ENCODE measurements at places on chromosomes 5 and 9.

GRCh38 chr9:128081056-128081455 lies 13.0 kb downstream of the SLC25A25 start:
- no peak for DNase-seq

DNA sequence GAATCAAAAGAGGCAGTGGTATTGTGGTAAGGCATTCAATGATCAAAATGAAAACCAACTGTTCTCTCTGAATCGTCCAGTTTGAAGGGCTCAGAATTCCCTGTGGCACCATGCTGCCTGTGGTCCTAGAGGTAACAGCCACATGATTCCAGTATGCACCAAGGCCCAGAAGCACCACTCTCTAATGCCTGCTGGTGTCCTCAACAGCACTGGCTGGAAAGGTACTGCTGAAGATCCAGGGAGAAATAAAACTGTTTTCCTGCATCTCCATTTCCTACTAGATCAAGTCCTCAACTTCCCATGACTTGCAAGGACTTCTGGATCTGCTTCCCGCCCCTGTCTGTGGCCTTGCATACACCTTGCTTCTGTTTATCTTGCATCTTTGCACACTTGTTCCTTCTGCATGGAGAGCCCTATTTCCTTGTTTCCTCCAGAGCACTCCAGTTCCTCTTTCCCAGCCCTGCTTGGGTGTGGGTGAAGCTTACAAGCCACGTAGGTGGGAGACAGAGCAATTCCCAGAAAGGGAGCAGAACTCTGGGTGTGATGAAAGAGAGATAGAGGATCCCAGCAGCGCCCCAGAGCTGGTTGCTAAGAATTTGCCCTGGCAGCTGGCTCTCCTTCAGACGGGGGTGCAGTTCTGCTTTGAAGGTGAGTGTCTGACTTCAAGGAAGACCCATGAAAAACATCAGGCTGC lies 41.0 kb upstream of the EQTN start:
- DNase-seq = no peak

- DNase-seq = no peak
Measured at GRCh38 chr9:10134266-10134665, 478.5 kb downstream of the PTPRD start.

DNA sequence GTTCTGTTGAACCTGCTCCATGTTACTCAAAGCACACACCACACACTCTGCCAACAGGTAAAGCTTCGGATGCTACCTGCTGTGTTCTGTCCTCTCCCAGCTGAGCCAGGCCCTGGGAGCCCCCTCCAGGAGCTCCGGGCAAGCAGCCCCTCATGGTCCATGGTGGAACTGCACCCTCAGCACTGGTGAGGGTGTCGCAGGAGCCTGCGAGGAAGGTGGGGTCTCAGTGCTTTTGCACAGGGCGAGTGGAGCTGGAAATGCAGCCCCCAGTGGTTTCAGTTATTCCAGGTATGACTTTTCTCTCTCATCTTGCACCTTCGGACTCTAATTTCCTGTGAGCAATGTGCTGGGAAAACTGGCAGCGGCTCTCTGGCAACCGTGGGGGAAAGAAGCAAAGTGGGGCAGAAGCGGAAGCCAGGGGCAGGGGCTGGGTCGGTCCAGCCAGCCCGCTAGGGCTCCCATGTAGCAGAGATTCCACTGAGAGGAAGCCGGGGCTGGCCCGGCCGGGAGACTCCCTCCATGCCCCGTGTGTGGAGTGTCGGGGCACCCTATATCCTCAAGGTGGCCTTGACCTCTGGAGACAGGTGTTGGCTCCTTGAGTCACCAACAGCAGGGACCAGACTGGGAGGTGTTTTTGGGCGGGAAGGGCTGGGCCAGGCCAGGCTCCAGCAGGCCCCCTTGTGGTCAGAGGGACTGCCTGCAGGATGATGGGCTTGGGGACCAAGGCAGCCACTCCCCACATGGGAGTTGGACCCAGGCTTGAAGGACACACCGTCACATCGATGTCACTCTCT lies 75.6 kb upstream of the PRSS3 start:
- DNase-seq = peak; percentile 51

DNA sequence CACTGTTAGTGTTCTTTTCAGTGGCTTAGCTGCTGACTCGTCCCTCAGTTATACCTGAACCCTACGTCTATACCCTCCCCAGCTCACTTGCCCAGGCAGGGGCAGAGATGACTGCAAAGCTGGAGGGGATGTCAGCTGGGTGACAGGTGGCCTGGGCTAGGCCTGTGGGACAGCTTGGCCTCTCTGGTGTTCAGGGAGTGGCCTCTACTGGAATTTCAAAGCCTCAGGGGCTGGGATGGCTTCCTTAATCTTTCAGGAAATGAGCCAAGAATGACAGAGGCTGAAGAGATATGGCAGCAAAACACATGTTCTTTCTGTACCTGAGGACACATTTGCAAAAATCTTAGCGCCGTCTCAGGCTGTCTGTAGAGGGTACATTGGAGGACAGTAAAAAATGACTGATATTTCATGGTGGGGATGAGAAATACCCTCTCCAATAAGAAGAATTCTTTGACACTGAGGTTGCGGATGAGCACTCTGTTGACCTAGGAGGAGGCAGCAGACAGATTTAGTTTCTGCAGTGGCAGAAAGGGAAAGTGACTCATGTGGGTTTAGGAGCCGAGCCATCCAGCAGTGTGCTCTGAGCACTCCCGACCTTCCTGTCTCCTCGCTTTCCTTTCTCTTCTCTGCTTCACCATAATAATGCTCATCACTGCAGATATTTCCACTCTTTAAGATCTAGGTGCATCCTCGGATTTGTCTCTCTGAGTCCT lies 54.4 kb downstream of the ENTREP1 start:
- no peak for DNase-seq

DNA sequence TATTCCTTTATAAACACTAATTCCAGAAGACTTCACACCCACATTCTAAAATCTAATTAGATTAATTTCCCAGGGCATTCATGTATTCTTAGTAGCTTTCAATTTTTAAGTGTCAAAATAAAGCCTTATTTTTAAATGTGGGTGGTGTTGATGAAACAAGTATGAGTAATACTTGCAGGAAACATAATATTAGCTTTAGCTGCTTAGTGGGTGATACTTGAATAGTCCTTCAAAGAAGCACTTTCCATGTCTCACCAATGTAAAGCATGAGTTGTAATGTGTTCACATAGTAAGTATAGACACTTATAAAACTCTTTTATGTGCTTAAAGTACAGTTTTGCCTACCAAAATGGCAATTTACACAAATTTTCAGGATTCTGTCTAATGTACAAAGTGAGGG lies 6.9 kb downstream of the FNBP1 start:
- DNase-seq = no peak

DNA sequence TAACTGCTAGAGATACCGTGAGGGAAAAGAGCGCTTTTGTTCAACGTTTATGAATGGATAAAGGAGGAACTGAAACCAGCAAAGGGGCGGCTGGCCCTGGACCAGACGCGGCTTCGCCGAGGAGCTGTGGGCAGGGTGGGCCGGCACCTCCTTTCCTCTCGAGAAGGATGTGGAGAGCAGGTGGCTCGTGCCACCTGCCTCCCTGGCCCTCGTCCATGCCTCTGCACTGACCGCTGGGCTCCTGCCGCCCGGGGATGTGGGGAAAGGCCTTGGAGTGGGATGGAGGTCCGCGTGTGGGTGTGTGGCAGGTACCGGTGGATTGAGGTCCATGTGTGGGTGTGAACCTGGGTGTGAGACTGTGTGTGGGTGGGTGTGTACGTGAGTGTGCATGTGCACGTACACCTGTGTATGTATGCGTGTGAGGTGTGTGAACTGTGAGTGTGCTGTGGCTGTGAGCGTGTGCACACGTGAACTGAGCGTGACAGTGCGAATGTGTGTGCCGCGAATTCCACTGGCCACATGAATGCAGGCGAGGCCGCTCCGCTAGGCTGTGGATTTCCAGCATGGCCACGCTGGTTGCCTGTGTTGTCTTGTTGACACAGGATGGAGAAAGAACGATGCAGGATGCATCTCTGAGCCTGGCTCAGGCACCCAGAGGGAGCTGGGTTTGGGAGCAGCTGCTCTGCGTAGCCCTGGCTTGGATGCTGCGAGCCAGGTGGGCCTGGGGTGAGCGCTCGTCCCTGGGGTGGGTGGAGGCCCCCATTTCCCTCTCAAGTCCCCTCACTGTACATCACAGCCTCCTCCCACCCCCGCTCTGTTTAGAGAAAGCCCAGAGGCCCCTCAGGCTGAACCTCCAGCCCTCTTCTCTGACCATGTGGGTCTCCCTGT lies 4.4 kb upstream of the CEP72 start:
- DNase-seq = peak; percentile 74

DNA sequence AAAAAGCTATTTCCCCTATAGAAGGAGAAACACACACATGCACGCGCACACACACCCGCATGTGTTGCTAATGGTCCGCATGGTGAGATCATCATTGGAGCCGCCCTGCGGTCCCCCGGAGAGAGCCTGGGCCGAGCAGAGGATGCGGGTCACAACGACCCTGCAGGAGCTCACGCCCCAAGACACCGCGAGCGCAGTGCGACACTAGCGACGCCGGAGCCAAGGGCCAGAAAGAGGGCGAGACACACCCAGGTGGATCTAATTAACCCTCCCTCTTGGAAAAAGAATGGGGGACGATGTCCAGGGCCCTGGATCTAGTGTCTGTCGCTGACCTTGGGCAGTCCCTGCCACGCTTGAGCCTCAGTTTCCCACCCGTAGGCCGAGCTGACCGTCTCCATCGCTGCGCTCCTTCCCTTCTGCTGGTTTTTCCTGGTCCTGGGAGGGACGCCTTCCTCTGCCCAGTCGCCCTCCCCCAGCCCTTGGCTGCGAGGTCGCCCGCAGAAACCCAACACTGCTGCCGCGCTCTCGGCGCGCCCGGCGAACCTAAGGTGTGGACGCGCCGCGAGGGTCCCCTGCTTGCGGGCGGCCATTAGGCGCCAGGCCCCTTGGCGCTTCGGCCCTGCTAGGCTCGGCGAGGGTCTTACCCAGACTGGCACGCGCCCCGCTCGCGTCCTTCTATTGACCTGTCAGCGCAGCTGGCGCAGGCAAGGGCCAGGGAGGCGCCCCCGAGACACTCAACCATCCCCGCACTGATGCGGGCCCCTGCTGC lies 47.5 kb upstream of the RNF20 start:
- DNase-seq = no peak

- DNase-seq = no peak
Measured at GRCh38 chr9:125515281-125515680, 191.7 kb downstream of the MAPKAP1 start.

DNA sequence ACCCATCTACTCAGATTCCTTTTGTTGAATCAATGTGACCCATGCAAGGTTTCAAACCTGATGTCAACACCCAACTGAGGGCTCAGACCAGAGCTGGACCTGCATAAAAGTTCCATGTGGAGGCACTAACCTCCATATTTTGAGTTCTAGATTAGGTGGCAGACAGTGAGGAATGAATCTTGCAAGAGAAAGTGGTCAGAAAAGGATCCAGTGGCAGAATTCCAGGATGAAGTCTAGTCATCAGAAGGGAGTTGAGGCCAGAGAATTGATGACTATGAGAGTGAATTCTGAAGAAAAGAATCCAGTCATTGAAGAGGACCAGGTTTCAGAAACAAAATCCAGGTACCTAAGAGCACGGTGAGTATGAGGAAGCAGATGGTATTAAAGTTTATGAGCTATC lies 205.1 kb upstream of the RGMB start:
- no peak for DNase-seq

DNA sequence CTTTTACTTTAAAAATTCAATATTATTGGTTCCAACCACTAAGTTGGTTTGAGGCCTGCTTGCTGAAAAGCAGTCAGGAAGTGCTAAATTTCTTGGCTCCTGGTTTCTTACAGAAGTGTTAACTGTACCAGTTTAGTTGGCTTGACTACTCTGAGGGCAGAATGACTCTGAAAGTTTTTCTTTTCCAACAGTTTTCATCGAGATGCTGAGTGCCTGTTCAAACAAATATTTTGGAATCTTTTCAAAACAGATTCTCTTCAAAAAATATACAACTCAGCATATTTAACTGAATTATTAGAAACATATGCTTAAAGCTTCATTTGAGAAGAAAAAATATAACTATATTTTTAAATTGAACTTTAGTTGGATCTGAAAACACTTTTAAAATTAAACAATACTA lies 37.0 kb downstream of the SLC38A9 start:
- DNase-seq = no peak

GRCh38 chr5:139382807-139383206 lies 290 bp downstream of the SLC23A1 start:
- DNase-seq = no peak

GRCh38 chr5:149416987-149417710 lies 38.1 kb upstream of the IL17B start:
- DNase-seq = no peak

GRCh38 chr5:67549296-67549618 lies 352.7 kb upstream of the CD180 start:
- DNase-seq = no peak

DNA sequence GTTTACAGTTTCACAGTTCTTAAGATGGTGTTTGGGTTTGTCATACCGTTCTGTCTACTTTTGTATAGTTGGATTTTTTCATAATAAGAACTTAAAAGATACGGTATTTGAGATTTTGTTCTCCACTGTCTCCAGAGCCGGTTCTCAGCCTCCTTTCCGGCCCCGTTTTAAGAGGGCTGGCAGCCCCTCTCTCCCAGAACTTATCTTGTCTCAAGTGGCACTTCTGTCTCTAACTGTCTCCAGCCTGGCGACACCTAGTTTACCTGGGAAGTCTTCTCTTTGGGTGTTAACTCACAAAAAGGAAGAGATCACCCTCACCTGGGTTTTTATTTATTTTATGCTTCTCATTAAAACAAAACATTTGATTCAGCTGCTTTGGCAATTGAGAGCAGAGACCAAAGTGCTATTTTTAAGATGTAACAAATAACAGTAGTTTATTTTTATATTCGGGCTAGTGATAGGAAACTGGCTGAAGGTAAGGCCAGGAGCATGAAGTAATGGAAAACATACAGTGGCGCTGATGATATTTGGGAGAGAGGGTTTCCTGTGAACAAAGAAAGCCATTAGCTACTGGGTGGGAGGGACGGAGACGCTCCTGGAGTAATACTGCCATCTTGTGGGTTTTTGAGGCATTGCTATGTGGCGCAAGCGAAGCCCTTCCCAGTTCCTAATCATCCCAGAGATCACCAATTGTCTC lies 48.3 kb downstream of the ACER2 start:
- DNase-seq = peak; percentile 66

- DNase-seq = no peak
Measured at GRCh38 chr5:134097211-134097749, 17.2 kb upstream of the TCF7 start.

GRCh38 chr5:81789033-81789432 lies 38.1 kb upstream of the SSBP2 start:
- DNase-seq = no peak

GRCh38 chr5:74629326-74629725 lies 11.2 kb downstream of the ENC1 start:
- no peak for DNase-seq

GRCh38 chr5:178398901-178399700 lies 166.5 kb upstream of the PHYKPL start:
- DNase-seq = no peak

- no peak for DNase-seq
Measured at GRCh38 chr5:82396871-82397514, 118.8 kb upstream of the RPS23 start.

DNA sequence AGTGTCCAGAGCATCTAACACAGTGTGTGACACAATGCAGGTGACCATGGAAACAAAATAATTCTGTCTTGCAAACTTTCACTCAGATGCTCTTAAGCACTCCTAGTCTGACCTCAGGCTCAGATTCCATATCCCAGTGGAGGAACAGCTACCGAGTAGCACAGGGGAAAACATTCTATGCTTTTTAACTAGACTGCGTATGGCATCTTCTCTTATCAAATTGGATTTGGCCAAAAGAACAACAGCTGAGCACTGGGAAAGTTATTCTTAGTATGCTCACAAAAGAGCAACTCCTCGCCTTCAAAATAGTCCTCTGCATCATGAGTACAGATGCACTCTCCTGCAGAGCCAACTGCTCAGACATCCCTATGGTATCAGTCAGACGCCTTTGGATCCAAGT lies 528.2 kb upstream of the DAP start:
- DNase-seq = no peak

GRCh38 chr5:176792655-176793342 lies 17.6 kb upstream of the UNC5A start:
- no peak for DNase-seq

All from GM13976 (cell line).